ENCODE measurements at places on chromosomes 12 and 14.
A peak's percentile ranks its signal among the peaks of the same experiment; 100 is the strongest.

GRCh38 chr12:1796515-1797010 is 23.8 kb upstream of the LRTM2 start:
- peak; percentile 46 for DNase-seq

- DNase-seq = no peak
Observed at GRCh38 chr12:3158851-3159465, 81.8 kb downstream of the TSPAN9 start.

GRCh38 chr12:3311027-3311402 is 180.0 kb upstream of the PRMT8 start:
- no peak for DNase-seq

- DNase-seq = no peak
Observed at GRCh38 chr12:68622250-68622649, 11.6 kb downstream of the RAP1B start.

- no peak for DNase-seq
Observed at GRCh38 chr12:86647800-86648199, 391.6 kb upstream of the MGAT4C start.

Measured in activated effector memory CD4-positive, alpha-beta T cell treated with Interleukin-2 at 50 U/mL for 16 hours (primary cell).